SW480 (cell line): ENCODE measurements at places on chromosomes 16 and 17.

- DNase-seq = no peak
Measured at GRCh38 chr16:15034266-15035162, 21.4 kb downstream of the NTAN1 start.

GRCh38 chr17:7853691-7854038 is 1.2 kb upstream of the TMEM88 start:
- no peak for DNase-seq

DNA sequence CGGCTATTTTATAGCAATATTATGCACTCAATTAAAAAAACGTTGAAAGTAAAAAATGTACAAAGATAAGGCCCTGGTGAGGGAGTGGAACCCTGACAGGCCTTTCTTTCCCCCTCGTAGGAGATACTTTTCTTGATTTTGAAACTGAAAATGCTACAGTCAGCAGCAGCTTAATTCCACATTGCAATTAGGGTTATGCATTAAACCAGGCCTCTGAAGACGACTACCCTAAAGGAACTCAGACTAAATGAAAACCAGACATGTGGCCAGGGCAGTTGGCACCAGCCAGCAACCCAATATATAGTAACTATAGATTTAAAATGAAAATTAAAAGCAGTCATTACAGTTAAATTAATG is 463.2 kb upstream of the MAF start:
- no peak for DNase-seq

DNA sequence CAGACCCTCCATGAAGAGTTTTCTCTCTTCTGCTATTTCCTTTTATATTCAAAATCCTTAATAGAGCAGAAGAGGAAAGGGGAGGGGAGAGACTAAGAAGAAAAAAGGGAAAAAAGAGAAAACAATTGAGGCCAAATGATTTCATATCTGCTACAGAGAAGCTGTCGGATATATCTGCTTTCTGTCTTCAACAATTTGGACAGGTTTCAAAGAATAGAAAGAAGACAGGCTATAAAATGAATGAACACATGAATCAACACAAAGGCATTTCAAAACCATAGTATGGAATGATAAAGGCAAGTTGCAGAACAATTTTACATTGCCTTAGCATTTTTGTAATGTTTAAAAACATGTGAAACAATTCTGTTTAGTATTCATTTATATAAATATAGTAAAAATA is 4.7 kb upstream of the CMTR2 start:
- DNase-seq = no peak

DNA sequence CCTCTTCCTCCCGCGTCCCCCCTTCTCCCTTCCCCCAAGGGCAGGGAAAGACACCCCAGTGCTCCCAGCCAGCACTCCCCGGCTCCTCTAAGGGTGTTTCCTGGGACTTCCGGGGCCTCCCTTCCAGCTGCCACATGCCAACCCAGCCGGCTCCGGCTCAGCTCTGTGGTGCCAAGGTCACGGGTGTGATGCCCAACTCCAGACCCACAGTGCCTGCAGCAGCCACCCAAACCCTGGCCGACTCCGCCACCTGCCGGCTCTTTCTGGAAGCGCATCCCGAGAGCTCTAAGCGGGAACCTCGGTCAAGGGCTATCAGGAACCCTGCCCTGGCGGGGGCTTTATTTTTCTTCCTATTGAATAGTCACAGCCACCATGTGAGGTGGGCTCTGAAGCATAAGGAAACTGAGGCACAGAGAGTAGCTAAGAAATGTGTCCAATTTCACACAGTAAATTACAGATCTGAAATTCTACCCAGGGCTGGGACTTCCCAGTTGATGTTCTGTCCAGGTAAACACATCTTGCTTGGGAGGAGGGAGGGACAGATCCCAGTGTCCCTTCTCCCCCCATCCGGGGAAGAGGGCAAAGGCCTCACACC is 3.3 kb upstream of the PPP1R1B start:
- DNase-seq = peak; percentile 73

DNA sequence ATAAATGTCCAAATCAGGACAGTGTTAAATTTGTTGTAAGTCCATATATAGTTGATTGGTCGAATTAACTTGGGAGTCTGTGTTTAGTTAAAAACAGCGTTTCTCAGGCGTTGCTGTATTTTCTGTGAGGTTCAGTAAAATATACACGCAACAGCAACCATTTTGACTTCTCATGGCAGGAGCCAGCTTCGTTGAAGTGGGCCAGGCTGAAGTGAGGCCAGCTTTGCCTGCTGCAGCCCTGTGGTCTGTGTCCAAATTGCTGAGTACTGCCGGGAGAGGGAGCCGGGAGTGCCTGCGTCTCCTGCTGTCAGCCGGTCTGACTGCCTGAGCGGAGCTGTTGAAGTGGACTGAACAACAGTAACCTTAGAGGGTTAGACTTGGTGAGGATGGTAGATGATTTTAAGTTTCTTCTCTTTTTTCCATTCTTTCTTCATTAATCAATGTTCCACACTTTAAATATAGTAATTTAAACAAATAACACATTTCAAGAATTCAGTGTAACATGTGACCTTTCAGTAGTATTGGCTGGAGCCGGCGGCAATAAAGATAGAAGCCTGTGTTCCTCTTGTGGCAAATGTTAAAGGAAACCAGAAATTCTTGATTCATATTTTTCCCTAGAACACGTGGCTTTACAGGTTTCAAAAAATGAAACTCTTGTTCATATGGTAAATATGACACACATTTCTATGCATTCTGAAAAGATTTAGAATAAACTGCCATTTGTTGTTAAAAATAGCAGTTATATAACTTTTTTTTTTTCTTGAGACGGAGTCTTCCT is 37.0 kb upstream of the ZNF750 start:
- DNase-seq = peak; percentile 55

GRCh38 chr17:36999471-36999870 is 50.7 kb downstream of the AATF start:
- no peak for DNase-seq

DNA sequence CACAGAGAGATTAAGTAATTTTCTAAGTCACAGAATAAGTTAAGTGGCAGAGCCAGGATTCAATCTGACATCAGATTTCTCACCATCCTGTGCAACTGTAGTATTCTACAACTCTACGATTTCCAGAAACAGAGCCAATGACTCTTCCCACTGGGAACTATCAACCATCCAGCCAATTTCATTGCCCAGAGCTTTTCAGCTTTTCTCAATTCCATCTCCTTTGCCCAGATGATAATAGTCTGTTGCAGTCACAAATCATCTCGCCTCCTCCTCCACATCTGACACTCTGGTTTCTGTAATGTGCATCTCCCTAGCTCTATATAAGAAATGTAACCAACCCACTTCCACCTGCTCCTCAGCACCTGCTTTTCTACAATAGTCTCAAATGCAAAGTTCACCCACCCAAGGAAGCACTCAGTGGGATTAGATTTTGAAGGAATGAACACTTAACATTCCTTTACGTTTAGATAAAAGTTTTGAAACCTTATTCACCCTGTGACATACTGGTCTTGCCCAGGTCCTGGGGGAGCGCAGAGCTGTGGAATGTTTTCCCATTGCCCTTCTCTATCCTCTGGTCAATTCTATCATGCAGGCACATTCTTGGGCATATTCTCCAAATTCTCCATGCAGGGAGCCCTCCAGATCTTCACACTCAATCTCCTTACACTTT is 167.8 kb upstream of the ASIC2 start:
- DNase-seq = no peak

DNA sequence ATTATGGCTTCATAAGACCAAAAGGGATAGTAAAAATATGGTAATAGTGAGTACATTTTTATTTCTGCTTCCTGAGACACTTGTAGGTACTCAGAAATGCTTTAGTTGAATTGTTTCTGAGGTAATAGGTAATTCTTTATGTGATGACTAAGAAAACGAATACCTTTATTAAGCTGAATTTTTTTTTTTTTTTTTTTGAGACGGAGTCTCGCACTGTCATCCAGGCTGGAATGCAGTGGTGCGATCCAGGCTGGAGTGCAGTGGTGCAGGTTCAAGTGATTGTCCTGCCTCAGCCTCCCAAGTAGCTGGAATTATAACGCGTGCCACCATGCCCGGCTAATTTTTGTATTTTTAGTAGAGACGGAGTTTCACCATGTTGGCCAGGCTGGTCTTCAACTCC is 1.9 kb downstream of the RAD51C start:
- DNase-seq = no peak

GRCh38 chr16:25009822-25010221 is 5.3 kb downstream of the ARHGAP17 start:
- no peak for DNase-seq

DNA sequence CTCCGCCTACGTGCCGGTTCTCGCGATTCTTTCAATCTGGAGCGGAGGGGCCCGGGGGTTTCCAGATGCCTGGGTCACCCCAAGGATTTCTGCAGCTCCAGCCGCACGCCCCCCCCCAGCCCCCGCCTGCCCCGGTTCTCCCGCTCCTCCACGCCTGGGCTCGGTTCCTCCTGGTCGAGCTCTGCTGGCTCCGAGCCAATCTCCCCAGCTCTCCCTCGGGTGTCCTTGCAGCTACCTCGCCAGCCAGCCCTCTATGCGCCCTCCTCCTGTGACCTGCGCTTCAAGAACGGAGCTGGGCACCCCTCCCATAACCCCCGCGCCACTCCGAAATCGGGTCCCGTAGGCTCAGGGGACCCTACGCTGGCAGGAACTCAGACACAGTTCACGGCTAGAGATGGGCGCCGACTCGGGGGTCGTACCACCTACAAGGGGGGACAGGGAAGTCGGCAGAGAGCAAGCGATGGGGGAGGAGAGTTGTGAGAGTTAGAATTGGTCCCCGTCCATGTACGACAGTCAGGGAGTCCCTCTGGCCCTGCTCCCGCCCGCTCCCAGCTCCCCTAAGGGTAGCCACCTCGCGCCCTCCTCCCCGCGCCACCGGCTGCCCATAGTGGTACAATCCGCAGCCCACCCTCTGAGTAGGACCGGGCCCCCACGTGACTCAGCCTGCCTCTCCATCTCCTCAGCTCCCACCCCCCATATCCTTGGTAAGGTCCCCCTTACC is 961 bp downstream of the FGF11 start:
- peak; percentile 52 for DNase-seq

DNA sequence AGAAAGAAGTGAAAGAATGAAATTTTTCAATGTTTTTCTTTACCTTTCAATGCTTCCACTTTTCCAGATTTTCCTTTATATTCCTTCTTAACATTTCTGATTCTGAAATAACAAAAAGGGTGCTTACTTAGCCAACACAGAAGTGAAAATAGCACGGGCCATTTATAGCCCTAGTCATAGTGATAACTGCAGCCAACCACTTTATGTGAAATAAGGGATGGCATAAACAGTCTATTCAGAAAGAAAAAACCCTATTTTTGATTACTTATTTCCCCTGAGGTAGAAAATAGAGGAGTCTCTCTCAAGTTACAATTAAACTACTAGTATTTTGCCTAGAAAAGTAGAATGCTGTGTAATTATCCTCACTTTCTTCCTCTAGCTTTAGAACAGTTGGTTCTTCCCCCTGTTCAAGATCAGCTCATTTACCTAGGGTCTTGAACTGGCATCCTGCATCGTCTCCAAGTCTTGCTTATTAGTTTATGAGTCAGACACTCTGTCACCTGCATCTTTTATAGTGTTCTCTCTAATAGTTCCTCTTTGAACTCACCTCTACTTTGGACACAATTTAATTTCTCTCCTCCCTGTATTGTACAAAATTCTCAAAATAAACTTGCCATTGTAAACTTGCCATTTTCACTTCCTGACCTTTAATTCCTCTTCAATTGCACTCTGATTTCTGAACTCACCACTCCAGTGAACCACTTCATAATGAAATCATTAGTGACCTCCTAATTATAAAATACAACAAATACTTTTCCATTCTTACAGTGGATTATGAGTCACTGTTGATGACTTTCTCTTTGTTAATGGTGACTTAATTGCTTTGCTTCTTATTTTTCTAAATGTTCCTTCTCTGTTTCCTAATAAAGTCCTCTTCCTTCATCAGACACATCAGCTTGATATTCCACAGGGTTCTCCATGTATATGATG is 23.6 kb downstream of the ABCA6 start:
- DNase-seq = no peak

- DNase-seq = no peak
Measured at GRCh38 chr16:53852678-53853077, 148.7 kb downstream of the FTO start.

DNA sequence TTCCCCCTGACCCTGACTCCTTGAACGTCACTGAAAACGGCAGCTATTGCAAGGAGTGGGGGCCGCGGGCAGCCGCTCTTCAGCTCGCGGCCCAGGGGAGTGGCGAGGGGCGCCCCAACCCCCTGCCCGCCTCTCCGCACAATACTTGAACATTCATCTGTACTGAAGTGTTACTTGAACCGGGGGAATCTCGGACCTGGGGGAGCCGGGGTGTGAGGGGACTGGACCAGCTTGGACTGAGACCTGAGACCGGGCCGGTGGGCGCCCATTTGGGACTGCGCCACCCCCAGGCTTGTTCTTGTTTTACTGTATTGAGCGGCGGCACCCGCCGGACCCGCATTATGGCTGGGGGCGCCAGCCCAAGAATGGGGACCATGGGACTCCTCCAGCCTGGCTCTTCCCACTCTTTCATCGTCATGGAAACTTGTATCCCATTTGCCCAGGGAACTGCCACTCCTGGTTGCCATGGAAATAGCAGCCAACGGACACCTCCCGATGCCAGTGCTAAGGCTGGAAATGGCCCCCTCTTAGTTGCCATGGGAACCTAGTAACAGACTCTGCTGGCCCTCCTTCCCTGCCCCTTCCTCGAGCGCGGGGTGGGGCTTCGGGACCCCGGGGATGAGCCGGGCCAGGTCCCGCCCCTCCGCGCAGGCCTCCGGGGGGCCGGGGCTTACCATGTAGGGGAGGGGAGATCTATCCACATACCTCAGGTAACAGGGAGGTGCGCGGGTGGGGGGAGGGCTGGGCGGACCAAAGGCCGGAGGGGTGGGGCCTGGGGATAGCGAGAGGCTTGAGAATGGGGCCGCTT is 805 bp upstream of the ORAI3 start:
- DNase-seq = peak; percentile 73

DNA sequence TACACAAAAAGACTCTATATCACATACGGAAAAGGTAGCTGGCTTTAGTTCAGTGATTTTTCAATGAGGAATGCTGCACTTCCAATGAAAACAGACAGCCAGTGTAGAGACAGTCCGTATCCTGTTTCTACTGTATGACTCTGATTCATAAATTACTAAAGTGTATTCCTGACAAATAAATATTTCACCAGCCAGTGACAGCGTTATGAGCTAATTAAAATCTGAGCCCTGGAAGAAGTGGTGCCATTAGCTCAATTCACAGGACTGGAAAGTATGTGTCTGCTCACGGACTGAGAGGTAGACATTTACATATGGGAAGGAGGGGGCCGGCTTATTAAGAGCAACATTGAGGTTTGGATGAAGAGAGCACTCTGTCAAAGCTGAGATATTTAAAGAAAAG is 207.9 kb upstream of the RBFOX1 start:
- no peak for DNase-seq

DNA sequence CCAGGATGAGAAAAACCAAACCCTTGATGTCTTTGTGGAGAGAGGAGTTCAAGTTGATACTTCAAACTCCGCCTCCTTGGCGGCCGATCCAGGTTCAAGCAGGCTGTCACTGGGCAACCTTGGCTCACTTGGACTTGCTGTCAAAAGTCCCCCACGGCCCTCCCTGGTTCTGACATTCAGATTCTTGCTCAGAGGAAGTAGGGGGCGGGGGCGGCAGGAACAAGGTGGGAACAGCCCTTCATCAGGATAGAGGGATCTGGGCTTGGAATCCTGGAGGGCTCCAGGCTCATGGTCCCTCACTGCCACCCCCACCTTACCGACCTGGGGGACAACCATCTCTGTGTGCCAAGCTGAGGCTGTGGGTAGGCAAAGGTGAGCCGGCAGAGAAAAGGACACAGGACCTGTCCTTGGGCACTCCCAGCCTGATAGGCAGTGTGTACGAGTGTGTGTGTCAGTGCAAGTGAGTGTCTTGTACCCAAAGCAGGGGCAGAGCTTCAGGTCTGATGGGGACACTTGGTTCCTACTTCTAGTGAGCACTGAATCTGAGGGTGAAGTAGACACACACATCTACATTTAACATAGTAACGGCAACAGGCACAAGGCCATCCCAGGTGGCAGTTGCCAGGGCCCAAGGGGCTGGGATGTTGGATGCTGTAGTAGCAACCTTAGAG is 6.6 kb upstream of the TSPOAP1 start:
- no peak for DNase-seq
